ENCODE measurements at places on chromosomes 3 and 15. TPM values are rescaled to one million over a fixed set of nuclear protein-coding genes. Genes with fewer than 3 reads are reported as not detected.

The FANCD2OS gene
- total RNA-seq, result not detected

The GAP43 gene
- 0.19 TPM for total RNA-seq

The RGMA gene
- total RNA-seq, result 4.7 TPM

The CEP97 gene
- 7.5 TPM for total RNA-seq

The CCDC80 gene
- total RNA-seq, result 57.5 TPM

The ILDR1 gene
- total RNA-seq, result 17.7 TPM

The SMAD6 gene
- 23.0 TPM for total RNA-seq

The TRAK1 gene
- total RNA-seq, result 41.0 TPM

DNA sequence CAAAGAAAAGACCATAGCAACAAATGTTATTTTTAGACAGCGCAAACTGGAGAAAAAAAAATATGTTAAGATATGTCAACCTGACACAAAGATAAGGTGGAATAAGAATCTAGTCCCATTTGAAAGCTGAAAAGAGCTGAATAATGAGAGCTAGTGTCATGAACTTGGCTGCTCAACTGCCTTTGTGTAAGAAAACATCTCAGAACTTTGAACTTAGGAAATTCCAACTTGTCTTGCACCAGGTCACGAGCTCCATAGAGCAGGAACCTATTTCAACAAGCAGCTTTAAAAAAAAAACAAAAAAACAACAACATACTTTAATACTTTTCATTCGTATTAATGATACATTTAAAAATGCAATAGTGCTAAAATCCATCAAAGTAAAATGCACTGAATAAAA, 79.5 kb downstream of the ZNF280D start:
- peak; percentile 16 for DNase-seq
- no peaks in the 10 kb centered on the region for H3K4me1 ChIP-seq
- no peak overlapping the region for H3K4me3 ChIP-seq
- H3K36me3 ChIP-seq, result peaks cover 4% of the 10 kb centered on the region
- no peak overlapping the region for H3K27ac ChIP-seq

DNA sequence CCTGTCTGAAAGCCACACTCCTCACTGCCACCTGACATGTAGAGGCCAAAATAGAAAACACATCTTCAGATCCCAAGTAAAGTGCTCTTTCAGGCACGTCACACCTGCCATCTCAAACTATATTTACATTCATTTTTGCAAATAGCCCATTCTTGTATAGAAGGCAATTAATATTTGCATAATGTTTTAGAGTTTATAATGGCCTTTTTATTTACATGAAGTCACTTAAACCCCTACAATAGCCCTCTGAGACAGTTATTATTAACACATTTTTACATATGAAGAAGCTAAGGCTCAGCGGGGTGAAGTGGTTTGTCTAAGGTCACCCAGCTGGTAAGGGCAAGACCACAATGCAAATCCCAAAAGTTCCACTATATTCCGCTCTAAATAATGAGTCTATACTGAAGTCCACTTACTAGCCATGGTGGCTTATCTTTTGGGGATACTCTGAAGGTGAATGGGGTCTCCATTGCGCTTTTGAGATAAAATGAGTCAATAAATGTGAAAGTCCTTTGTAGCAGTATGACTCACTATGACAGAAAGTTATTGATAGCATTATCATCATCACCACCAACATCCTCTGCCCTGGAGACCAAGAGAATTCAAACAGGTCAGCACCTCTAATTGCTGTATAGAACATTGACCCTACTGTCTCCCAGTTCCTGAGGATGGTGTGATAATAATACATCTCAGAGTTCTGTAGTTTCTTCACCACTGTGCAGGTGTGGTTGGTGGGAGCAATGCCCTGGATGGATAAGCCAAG, 155.9 kb upstream of the BCL6 start:
- H3K27ac ChIP-seq, result no peak overlapping the region
- H3K4me3 ChIP-seq, result no peak overlapping the region
- H3K4me1 ChIP-seq, result no peaks in the 10 kb centered on the region

GRCh38 chr3:72388644-72389043, 459.6 kb downstream of the SHQ1 start:
- H3K27ac ChIP-seq, result no peak overlapping the region
- H3K36me3 ChIP-seq, result no peaks in the 10 kb centered on the region
- no peaks in the 10 kb centered on the region for H3K27me3 ChIP-seq
- no peak for DNase-seq

GRCh38 chr15:33612721-33613304, 302.0 kb downstream of the RYR3 start:
- no peaks in the 10 kb centered on the region for H3K36me3 ChIP-seq
- H3K27me3 ChIP-seq, result no peaks in the 10 kb centered on the region
- no peaks in the 10 kb centered on the region for H3K4me1 ChIP-seq

- H3K4me1 ChIP-seq, result no peaks in the 10 kb centered on the region
- no peaks in the 10 kb centered on the region for H3K27me3 ChIP-seq
- no peak overlapping the region for H3K4me3 ChIP-seq
- DNase-seq, result no peak
These were observed 461.7 kb upstream of the PROK2 start for GRCh38 chr3:72246685-72247084.

DNA sequence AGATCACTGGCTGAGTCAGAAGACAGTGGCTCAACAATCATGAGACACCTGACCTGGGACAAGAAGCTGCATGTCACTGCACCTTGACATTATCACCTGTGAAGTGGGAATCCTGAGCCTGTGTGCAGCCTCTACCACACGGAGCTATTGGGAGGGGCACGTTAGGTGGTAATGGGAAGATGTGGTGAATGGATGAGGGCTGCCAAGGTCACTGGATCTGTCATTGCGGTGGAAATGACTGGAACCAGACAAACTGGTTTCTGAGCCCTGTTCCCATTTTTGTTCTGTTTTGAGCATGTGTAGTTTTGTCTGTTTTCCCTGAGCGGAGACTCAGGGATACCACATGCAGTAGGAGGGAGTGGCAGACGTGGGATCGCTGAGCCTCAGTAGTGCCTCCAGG, 235.5 kb downstream of the OPA1 start:
- H3K4me3 ChIP-seq, result no peak overlapping the region
- no peaks in the 10 kb centered on the region for H3K27me3 ChIP-seq
- DNase-seq, result no peak
- H3K4me1 ChIP-seq, result peaks cover 7% of the 10 kb centered on the region
- no peak overlapping the region for H3K27ac ChIP-seq

GRCh38 chr15:95770196-95770595, 560.3 kb upstream of the NR2F2 start:
- H3K27ac ChIP-seq, result no peak overlapping the region
- no peak overlapping the region for H3K4me3 ChIP-seq
- no peaks in the 10 kb centered on the region for H3K4me1 ChIP-seq

DNA sequence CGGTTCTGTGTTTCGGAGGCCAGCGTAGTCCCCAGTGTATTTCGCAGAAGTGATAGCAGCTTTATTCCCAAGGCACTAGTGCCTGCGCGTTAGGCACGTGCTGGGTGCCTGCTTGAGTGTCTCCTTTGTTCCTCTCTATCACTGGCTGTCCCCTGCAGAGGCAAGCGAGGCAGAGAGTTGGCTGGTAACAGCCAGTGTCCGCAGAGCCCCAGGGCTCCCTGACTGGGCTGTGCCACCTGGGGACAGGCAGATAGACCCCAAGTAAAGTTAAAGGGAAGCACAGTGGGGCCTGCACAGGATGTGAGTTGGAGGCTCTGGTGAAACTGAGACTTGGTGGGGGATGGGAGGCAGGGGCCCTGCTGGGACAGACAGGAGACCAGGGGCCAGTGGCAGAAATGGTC, 50.7 kb downstream of the APBA2 start:
- no peak overlapping the region for H3K4me3 ChIP-seq
- no peak for DNase-seq
- H3K27ac ChIP-seq, result no peak overlapping the region

DNA sequence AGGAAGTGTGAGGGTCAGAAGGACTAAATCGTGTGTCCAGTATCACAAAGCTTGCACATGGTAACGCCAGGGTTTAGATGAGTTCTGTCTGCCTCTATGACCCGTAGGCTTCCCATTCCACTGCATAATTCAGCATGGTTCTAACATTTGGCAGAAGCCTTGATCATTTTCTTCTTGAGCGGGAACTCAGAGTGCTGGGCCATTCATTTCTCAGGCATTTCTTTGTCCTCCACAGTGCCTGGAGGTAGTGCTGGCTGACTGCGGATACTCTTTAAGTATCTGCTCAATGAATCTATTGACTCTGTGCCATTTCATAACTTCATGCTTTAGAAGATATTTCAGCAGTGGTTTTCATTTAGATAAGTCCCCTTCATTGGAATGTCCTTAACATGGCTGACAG, 370.2 kb downstream of the EPHB1 start:
- H3K4me1 ChIP-seq, result no peaks in the 10 kb centered on the region
- no peak overlapping the region for H3K27ac ChIP-seq
- H3K4me3 ChIP-seq, result no peak overlapping the region
- H3K36me3 ChIP-seq, result no peaks in the 10 kb centered on the region
- no peaks in the 10 kb centered on the region for H3K27me3 ChIP-seq

- H3K4me1 ChIP-seq, result no peaks in the 10 kb centered on the region
- no peak overlapping the region for H3K4me3 ChIP-seq
- no peaks in the 10 kb centered on the region for H3K27me3 ChIP-seq
- no peak for DNase-seq
- H3K27ac ChIP-seq, result no peak overlapping the region
These were observed 170.0 kb upstream of the NDN start for GRCh38 chr15:23857028-23857641.

DNA sequence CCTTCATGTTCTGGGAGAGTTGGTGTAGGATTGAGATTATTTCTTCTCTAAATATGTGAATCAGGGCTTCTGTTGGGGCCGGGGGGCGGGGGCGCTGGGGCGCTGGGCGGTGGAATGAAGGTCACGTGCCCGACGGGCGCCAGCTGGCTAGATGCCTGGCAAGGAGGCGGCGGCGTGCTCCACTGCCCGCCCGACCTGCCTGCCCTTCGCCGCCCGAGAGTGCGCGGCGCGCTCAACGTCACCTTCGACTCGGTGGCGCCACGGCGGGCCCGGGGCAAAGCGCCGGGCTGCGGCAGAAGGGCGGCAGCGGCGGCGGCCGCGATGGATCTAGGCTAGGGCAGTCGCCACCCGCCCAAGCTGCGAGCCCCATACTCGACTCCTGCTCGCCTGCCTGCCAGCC, 47.0 kb upstream of the LHFPL4 start:
- H3K4me3 ChIP-seq, result peak overlapping the region; percentile 48
- no peaks in the 10 kb centered on the region for H3K36me3 ChIP-seq
- H3K27ac ChIP-seq, result no peak overlapping the region
- H3K27me3 ChIP-seq, result no peaks in the 10 kb centered on the region

- no peaks in the 10 kb centered on the region for H3K4me1 ChIP-seq
- H3K4me3 ChIP-seq, result peak within 1 kb of the TSS; percentile 84
- no peak for DNase-seq
- H3K27me3 ChIP-seq, result no peaks in the 10 kb centered on the region
These were observed at the start of gene RTP4 for GRCh38 chr3:187368251-187369088. TSS of gene RTP4 (plus strand) at chr3:187368385. CDS start at chr3:187368442, 57 bp downstream.

DNA sequence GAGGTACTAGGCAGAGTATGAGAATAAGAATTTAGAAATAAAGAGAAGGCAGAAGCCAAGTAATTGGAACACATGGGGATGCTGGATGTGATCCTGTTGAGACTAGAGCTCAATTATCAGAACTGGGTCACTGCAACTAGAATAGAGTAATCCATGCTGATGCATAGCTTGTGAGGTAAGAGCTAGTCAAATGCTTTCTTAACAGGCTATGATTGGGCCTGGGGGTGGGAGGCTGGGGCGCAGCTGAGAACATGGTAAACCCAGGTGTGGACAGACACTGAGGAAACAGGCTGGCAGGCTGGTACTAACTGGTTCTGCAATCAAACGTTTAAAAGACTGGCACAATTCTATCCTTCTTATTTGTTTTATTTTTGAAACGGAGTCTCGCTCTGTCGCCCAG, 50.5 kb upstream of the LRRFIP2 start:
- no peaks in the 10 kb centered on the region for H3K4me1 ChIP-seq
- H3K27me3 ChIP-seq, result no peaks in the 10 kb centered on the region
- H3K27ac ChIP-seq, result no peak overlapping the region
- H3K4me3 ChIP-seq, result no peak overlapping the region

DNA sequence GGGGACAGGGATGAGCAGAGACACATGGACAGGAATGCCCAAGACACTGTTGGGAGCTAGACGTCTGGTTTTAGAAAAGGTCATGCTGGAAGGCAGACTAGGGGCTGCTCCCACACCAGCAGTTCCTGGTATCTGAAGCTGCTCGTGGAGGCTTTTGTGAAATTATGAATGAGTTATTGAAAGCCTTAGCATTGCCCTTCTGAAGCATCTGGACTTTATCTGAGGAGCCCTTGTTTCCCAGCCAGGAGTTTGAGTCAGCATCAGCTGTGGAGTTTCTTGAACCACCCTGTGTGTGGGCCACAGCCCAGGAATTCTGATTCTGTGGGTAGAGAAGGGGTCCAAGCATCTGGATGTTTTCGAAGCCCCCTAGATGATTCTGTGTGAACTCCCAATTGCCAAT, 258.7 kb downstream of the SLCO3A1 start:
- no peak for DNase-seq
- no peak overlapping the region for H3K4me3 ChIP-seq
- H3K27me3 ChIP-seq, result no peaks in the 10 kb centered on the region
- no peaks in the 10 kb centered on the region for H3K36me3 ChIP-seq

DNA sequence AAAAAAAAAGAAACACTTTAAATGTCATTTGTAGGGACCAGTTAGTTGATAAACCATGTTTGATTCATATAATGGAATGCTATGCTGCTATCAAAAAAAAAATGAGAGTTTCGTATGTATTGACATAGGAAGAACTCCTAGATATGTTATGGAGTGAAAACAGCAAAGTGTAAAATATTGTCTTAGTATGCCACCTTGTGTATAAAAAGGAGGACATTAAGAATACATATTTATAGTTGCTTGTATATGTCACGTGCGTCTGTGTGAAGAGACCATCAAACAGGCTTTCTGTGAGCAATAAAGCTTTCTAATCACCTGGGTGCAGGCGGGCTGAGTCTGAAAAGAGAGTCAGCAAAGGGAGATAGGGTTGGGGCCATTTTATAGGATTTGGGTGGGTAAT, 39.5 kb downstream of the KBTBD8 start:
- no peaks in the 10 kb centered on the region for H3K27me3 ChIP-seq
- H3K36me3 ChIP-seq, result no peaks in the 10 kb centered on the region
- DNase-seq, result no peak
- H3K4me3 ChIP-seq, result no peak overlapping the region
- H3K4me1 ChIP-seq, result no peaks in the 10 kb centered on the region

- no peaks in the 10 kb centered on the region for H3K27me3 ChIP-seq
- no peaks in the 10 kb centered on the region for H3K36me3 ChIP-seq
- H3K4me3 ChIP-seq, result no peak overlapping the region
- no peaks in the 10 kb centered on the region for H3K4me1 ChIP-seq
- H3K27ac ChIP-seq, result no peak overlapping the region
- DNase-seq, result no peak
These were observed 166.1 kb downstream of the SSR3 start for GRCh38 chr3:156388497-156389448.

Measured in kidney (tissue), 22 donors.